ENCODE measurements at places on chromosomes 6 and 20.

- DNase-seq = no peak
These were observed 110.6 kb downstream of the MAP7 start for GRCh38 chr6:136439514-136440190.

DNA sequence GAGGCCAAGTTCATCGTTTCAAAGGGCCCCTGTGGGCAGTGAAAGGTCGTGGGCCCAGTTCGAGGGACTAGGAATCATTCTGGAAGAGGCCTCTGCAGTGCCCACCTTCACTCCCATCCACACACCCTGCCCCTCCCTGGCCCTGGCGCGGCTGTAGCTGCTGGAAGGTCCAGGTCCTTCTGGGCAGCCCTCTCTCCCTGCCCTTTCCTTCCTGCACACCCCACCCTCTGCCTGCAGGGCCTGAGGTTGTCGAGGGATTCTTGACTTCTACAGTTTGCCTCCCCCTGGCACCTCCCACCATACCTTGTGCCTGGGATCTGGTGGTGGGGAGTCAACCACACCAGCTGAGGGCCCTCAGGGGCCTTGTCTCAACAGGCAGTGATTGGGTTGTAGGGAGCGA, 4.5 kb upstream of the MYT1 start:
- no peak for DNase-seq

DNA sequence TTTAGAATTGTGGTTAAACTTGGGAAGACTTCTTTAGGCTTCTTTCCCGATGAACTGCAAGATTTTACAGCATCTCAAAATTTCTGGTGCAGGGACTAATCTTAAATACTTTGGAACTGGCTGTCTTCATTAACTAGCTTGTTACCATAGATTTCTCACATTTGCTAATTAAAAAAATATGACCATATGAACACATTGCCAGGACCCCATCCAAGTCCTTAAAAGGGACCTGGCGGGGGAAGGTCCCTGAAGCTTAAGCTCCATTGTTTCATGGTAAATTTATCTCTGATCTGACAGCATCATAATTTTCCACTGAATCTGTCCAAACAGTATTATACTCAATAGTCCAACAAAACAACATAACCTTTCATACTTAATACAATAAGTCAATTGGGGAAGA, 517.8 kb upstream of the FLRT3 start:
- no peak for DNase-seq

DNA sequence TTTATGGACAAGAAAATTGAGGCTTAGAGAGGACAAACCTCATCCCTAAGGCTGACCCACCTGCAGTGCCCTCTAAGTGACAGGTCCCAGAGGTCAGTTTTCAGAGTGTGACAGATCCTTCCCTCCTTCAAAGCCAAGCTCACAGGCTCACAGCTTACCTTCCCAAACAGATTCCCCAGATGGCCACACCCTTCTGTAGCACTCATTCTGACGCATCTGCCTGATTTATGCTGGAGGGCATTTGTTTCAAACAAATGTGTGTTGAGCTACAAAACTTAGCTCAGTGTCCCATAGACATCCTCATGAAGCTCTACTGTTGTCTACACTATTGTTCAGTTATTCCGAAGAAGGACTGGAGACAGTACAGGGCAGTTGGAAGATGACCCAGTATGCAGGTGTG, 60.6 kb upstream of the RIN2 start:
- no peak for DNase-seq

DNA sequence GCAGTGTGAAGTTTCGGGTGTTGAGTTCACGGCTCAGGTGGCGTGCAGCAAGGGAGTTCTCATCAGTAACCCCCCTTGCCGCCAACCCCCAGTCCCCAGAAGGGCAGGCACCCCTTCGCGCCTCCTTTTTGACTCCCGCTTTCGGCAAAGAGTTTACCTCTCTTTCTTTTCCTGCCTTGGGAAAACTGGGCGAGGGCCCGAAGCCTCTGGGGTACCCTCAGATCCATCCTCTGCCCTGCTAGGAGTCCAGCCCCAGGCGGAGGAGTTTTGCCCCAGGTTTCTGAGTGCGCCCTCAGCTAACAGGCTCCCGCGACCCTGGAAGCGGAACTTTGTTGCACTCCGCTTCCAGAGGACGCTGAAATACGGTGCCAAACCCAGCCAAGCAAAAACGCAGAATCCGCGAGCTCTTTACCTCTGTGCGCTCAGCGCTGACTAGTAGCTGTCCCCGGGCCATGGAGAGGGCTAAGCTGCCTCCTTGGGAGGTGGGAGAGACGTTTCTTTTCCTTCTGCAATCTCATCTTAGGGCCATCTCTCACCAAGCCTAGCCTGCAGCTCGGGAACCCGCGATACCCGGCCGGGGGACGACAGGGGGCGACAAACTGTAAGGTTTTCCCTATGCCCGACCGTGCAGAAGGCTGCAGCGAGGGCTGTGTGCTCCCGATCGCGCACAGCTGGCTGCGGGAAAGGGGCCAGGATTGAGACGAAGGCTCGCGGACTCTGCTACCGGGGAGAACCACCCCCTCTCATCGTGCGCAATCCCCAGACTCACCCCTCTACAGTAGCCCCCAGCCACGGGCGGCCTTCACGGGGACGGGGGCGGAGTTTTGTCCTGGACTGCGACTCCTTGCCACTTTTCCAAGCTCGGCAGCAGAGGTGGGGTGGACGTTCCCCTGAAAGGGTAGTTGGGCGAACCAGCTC, 2.7 kb upstream of the PAX1 start:
- peak; percentile 77 for DNase-seq

GRCh38 chr6:68740828-68741500, 105.9 kb downstream of the ADGRB3 start:
- no peak for DNase-seq

DNA sequence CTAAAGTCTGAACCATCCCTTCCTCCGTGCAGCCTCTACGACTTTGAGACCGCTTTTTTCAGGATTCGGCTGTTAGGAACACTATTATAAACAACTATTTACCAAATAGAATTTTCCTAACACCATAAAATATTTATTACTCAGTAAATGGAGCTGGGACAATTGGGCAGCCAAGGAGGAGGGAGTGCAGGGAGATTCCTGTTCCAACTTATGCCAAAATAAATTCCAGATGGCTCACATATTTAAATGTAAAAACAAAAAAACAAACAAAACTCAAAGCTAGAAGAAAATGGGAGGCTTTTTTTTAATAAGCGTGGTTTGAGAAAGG, 48.1 kb downstream of the TCP11 start:
- no peak for DNase-seq

DNA sequence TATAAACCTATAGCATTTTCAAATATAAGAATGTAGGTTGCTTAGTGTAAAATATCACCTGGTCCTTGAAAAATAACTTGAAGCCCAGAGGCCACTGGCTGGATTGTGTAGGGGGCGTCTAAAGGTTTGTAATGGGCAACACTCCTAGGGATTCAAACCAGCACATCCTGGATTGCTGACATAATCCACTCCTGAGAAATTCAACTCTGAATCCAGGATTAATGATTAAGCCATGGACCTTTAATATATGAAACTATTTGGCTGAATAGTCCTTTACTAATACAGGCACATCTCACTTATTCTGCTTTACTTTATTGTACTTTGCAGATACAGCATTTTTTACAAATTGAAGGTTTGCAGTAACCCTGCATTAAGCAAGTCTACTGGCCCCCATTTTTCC, 160.8 kb downstream of the UBE3D start:
- no peak for DNase-seq

DNA sequence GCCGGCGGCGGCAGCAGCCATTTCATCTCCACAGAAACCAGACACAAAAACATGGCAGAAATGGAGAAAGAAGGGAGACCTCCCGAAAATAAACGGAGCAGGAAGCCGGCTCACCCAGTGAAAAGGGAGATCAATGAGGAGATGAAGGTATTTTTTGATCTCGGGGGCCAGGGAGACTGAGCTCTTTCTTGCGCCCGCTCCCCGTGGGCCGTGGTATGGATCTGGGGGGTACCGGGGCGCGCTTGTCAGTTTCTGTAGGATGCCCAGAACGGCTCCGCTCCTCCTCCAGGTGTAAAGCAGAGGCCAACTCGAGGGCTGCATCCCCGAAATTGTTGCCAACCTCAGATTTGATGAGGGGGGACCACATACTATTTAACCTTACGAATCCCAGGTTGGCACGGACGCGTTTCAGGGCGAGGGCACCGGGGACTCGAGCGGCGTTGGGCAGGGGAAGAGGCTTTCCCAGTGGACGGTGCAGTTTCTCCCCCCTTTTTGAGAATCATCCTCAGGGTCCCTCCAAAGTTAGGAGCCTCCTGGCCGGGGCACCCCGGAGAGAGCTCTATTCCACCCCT, 735 bp downstream of the SOBP start:
- DNase-seq = no peak

DNA sequence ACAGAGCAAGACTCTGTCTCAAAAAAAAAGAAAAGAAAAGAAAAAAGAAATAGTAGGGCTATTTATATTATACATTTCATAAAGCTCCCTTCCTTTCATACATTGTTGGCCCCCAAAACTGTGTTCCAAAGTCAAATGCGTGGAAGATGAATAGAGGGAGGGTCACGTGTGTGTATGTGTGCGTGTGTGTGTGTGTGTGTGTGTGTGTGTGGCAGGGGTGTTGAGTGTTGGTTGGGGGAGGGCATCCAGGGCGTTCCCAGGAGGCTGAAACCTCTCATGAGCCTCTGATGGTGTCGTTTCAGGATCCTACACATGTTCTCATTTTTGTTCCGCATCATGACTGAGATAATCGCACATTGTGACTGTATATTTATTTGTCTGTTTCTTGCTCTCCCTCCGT, 7.8 kb upstream of the BPIFB1 start:
- DNase-seq = no peak

- DNase-seq = no peak
These were observed 80.2 kb downstream of the GRM4 start for GRCh38 chr6:34065466-34066217.

DNA sequence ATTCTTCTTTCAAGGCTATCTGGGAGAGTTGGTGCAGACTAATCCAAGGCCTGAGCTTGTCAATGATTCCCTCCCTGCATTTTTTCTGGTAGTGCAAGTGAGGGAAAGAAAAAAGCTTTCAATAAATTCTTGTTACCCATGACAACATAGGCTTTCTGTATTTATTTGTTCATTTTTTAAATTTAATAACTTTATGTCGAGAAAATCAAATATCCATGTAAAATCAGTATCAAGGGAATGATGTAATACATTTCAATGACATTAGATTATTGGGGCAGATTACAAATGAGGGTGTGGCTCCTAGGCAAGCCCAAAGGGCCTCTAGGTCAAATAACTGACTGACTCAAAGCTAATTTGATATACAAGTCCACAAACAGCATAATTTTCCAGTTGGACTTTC, 104.0 kb downstream of the GJA1 start:
- DNase-seq = no peak

DNA sequence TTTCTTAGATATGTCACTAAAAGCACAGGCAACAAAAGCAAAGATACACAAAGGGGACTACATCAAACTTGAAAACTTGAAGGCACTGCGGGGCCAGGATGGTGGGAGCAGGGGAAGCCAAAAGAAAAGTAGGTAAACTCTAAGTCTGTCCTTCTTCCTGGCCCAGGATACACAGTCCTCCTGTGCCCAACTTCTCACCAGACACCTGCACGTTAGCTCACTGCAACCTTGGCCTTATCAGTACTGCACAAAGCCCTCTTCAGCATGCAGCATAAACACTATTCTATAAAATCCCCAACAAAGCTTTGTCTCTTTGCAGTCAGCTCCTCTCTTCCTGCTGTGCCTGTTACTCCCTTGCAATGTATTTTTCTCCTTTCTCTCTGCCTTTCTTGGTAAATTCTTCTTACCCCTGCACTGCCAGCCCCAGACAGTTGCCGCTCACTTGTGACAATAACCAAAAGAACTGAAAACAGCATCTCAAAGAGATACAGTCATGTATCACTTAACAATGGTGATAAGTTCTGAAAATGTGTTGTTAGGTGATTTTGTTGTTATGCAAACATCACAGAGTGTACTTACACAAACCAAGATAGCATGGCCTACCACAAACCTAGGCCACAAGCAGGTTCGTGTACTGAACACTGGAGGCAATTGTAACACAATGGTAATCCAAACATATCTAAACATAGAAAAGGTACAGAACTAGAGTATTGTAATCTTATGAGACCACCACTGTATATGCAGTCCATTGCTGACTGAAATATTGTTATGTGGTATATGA, 51.2 kb downstream of the NINL start:
- no peak for DNase-seq

DNA sequence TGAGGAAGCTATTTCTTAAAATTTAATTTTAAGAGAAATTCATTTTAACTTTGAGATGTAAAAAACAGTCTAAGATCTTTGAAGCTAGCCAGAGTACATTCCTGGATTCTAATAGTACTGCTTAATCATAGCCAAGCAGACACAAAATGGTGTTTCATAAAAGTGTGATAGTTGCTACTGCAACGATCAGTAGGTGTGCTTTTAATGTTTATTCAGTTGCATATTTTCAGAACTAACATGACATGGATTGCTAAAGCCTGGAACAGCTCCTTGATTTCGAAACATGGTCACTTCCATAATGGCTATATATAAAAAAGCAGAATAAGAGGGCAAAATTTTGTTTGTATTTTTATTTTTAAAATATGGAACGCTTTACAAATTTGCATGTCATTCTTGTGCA, 35.5 kb downstream of the SESN1 start:
- DNase-seq = no peak

DNA sequence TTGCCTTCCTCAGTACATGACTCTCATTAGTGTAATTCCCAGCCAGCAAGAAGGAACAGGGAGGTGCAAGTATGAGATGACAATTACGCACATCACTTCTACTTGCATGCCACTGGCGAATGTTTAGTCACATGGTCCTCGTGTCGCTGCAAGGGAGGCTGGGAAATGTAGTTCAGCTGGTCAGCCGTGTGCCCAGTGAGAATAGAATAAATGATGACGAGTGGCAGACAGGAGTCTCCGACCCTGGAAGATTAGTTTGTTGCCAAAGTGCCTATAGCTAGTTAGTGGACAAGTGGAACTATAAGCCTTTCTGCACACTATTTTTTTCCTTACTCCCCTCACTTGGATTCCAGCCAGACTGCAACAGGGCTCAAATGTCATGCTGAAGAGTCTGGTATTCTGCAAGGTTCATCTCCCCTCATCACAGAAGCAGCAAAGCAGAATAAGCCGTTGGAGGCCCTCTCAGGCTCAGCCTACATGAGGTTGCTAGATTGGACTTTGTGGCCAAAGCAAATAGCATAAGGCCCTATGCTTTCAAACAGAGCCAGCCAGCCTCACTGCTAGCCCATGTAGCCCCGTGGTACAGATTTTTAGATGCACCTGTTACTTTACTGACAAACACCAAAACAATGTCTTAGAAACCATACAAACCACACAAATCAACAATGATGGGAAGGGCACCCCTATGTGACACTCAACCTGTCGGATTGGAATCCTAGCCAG, 9.7 kb downstream of the LINC00237 start:
- peak; percentile 29 for DNase-seq

Measured in NCI-H1930 (cell line).